ENCODE measurements at places on chromosomes 5 and 9.

GRCh38 chr5:66144834-66145390, 812 bp downstream of the SREK1 start:
- DNase-seq = no peak

GRCh38 chr9:95816716-95817115, 58.8 kb upstream of the ERCC6L2 start:
- DNase-seq = no peak

DNA sequence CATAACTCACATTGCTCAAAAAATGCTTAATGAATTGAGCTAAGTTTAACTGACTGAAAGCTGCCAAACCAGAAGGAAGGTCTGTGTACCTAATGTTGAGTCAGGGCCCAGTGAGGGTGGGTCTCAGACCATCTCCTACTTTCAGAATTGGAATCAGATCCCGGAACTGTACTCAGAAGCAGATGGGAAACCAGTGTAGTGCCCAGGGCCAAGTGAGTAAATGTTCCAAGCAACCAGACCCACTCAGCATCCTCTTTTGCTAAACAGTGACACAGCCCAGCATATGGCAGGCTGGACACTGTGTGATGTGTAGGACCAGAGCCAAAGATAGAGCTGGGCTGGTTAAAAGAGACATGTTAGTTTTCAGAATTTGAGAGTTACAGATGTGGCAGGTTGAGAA, 94.1 kb downstream of the PLCXD3 start:
- DNase-seq = no peak

GRCh38 chr9:20373263-20373662, 249.0 kb downstream of the MLLT3 start:
- no peak for DNase-seq

Data from cortex of kidney (tissue), 1 donor.